ENCODE measurements at places on chromosomes 5 and 9.

- H3K4me3 ChIP-seq: no peak overlapping the region
- H3K27me3 ChIP-seq: no peaks in the 10 kb centered on the region
- no peak overlapping the region for H3K27ac ChIP-seq
- no peak for DNase-seq
- H3K4me1 ChIP-seq: peaks cover 10% of the 10 kb centered on the region
- H3K36me3 ChIP-seq: no peaks in the 10 kb centered on the region
Measured at GRCh38 chr9:89706731-89707191, 101.9 kb downstream of the GADD45G start.

DNA sequence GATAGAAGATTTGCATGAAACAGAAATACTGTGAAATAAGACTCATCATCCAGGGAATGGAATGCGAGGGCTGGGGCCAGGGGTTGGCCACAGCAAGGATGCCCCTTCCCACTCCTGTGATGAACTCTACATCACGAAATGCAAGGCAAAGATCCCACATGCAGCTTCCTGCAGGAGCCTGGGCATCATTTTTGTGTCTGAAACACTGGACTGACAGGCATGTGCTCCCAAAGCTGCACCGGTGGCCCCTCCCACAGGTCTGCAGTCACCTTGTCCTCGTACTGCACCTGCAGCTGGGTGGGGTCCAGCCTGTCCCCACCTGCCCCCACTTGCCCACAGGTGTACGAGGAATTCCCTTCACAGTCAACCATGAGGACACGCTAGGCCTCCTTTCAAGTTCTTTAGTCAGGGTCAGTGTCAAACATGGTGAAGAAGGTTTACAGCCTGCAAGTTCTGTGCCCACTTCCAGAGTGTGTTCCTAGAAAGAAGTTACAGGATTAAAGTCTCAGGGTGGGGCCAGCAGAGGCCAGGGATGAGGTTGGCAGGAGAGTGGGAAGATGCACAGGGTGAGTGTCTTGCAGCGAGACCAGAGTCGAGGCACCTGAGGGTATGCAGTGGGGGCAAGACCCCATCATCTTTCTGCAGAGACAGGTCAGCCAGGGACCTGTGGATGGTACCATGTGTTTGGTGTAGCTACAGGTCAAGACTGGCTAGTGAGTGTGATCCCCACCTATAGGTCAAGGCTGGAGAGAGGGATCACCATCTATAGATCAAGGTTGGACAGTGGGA lies 155.0 kb upstream of the IRX2 start:
- no peak for DNase-seq
- no peaks in the 10 kb centered on the region for H3K4me1 ChIP-seq
- H3K27ac ChIP-seq: no peak overlapping the region
- peaks cover 2% of the 10 kb centered on the region for H3K27me3 ChIP-seq
- H3K4me3 ChIP-seq: no peak overlapping the region
- H3K36me3 ChIP-seq: peaks cover 5% of the 10 kb centered on the region

GRCh38 chr5:85334-85995 lies 6.5 kb upstream of the PLEKHG4B start:
- no peak overlapping the region for H3K27ac ChIP-seq
- no peaks in the 10 kb centered on the region for H3K36me3 ChIP-seq
- peak; percentile 14 for DNase-seq
- H3K27me3 ChIP-seq: peaks cover 7% of the 10 kb centered on the region

DNA sequence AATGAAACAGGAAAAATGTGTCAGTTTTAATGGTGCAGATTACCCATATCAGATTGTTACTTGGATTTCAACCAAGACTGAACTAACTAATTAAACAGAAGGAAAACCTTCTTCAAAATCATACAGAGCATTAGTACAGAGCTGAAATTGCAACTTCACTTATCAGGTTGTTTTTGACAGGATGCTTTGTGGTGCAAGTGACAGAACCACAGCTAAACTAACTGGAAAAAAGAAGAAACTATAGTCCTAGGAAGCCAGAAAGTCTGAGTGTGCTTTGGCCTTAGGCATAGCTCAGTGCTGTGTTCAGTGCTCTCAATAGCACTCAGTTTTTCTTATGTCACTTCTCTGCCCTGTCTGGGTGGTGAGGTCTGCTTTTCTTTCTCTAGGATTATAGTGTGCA lies 267.4 kb downstream of the CHSY3 start:
- no peak overlapping the region for H3K27ac ChIP-seq
- H3K4me3 ChIP-seq: no peak overlapping the region
- H3K4me1 ChIP-seq: no peaks in the 10 kb centered on the region
- no peak for DNase-seq
- H3K36me3 ChIP-seq: no peaks in the 10 kb centered on the region

DNA sequence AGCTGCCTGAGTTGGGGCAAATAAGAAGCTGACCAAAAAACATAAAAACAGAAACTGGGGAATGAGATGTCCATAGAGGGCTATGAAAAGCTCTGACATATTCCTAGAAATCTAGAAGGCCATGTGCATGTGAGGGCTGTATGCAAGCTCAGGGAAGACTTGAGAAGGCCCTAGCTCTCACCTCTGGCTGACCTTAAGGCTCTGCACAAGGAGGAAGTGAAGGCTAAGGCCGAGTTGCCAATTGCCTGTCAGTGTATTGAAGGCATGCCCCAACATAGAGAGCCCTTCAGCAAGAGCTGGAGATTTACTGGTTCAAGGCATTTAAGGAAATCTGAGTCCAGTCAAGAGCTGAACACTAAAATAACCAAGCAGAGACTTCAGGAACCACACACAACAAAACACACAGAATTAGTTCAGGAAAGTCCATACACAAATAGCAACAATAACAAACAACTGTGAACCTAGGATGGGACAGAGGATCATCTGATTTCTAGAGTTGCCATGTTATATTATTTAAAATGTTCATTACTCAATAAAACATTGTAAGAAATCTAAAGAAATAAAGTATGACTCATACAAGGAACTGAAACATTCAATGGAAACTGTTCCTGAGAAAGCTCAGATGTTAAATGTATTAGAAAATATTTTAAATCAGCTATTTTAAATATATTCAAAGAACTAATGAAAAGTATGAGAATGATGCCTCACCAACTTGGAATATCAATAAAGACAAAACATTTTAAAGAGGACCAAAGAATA lies 161.8 kb downstream of the AUH start:
- H3K4me3 ChIP-seq: no peak overlapping the region
- DNase-seq: no peak
- peaks cover 11% of the 10 kb centered on the region for H3K36me3 ChIP-seq
- H3K4me1 ChIP-seq: no peaks in the 10 kb centered on the region
- no peak overlapping the region for H3K27ac ChIP-seq
- H3K27me3 ChIP-seq: no peaks in the 10 kb centered on the region

DNA sequence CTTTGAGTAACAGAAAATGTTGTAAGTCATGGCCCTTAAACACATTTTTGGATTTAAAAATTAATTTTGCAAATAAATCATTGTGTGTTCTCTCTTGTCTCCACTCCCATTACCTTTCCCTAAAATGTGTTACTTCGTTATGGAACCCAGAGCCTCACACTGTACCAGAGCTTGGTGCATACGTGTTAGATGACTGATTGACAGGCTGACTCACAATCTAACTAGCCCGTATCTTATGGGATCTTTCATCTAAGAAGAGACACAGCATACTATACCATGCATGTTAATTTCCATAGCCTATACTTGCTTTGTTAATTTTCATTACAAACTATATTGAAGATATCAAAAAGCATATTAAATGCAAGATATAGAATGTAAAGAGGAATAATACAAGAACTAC lies 87.1 kb downstream of the SPRY4 start:
- no peak for DNase-seq
- no peak overlapping the region for H3K27ac ChIP-seq
- H3K27me3 ChIP-seq: peaks cover 4% of the 10 kb centered on the region

DNA sequence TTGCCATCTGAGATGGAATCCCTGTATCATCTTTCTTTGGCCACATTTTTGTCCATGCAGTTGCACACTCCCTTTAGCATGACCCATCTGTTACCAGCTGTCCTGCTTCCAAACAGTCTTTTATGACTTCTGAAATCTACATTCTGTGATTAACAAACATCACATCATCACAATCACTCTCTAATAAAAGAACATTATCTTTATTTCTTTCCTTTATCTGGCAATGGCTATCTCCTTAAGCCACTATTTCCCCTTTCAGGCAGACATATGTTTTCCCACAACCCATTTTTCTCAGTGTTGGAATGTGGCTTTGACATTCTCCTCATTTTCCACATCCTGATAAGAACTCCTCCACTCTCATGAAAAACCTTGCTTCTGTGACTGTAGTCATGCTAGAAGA lies 141.0 kb downstream of the ST8SIA4 start:
- no peaks in the 10 kb centered on the region for H3K36me3 ChIP-seq
- peak overlapping the region; percentile 28 for H3K27ac ChIP-seq
- peaks cover 14% of the 10 kb centered on the region for H3K4me1 ChIP-seq
- no peak for DNase-seq
- H3K4me3 ChIP-seq: no peak overlapping the region

DNA sequence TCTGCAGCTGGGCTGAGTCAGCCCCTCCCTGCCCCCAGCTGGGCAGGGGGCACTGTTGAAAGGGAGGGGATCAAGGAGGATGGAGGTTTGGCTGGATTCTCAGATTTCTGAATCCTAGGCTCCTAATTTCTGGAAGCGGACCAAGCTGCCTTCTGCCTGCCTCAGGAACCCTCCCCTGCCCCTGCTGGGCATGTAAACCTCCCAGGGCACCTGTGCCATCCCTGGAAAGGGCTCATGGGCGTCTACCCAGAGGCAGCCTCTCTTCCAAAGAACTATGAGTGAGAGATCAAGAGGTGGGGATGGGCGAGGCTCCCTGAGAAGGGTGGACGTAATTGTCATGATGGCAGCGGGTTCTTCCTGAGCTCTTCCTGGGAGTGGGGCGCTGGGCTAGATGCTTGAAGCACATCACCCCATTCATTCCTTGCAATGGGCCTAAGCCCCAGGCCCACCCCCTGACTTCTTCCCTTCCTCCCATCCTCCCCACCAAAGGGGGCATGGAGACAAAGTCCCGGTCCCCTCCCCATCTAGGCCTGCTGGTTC lies 21.6 kb downstream of the CSF1R start:
- H3K4me1 ChIP-seq: no peaks in the 10 kb centered on the region
- no peak overlapping the region for H3K27ac ChIP-seq
- no peak for DNase-seq
- H3K36me3 ChIP-seq: no peaks in the 10 kb centered on the region

GRCh38 chr5:157867751-157868387 lies 8.9 kb upstream of the CLINT1 start:
- DNase-seq: no peak
- peaks cover 4% of the 10 kb centered on the region for H3K27me3 ChIP-seq
- H3K4me1 ChIP-seq: no peaks in the 10 kb centered on the region
- H3K4me3 ChIP-seq: no peak overlapping the region

DNA sequence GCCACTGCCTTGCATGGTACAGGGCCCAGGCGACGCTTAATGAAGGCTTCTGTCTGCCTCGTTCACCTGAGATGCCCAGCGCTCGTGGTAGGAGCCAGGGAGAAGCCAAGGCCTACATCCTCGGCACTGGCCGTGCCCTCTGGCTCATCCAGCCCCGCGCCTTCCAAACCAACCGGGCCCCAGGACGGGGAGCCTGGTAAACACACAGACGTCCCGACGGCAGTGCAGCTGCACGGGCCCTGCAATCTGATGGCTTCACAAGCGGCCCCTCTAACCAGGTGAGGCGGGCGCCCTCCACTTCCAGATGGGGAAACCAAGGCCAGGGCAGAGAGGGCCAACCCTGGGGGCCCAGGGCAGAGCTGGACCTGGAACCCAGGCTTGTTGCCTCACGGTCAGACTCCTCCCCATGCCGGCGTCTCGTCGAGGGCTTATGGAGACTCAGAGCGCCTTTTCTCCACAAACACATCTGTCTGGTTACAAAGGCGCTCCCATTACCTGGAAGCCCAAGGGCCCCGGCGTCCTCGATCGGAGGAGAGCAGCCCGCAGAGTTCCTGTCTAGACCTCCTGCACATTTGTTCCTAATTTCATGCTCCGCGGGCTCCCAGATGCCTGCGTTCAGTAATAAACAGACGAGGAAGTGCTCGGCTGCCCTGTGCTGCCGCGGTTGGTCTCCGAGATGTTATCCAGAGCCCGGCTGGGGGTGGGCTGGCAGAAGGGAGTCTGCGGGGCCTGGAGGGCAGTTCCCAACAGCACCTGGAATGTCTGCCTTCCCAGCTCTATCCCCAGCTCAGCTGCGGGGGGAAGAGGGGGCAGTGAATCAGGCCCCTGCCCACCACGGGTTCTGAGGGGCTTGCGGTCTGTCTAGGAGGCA lies 23.5 kb downstream of the FAM163B start:
- peaks cover 9% of the 10 kb centered on the region for H3K27me3 ChIP-seq
- H3K4me1 ChIP-seq: peaks cover 29% of the 10 kb centered on the region
- peaks cover 5% of the 10 kb centered on the region for H3K36me3 ChIP-seq
- H3K4me3 ChIP-seq: no peak overlapping the region
- no peak overlapping the region for H3K27ac ChIP-seq

- peaks cover 4% of the 10 kb centered on the region for H3K4me1 ChIP-seq
- no peak overlapping the region for H3K4me3 ChIP-seq
- H3K27me3 ChIP-seq: no peaks in the 10 kb centered on the region
- no peak for DNase-seq
Measured at GRCh38 chr9:124814164-124814535, 37.2 kb downstream of the OLFML2A start.

All from glutamatergic neuron (in vitro differentiated cells).